Activated CD8-positive, alpha-beta T cell treated with anti-CD3 and anti-CD28 coated beads for 36 hours (primary cell): ENCODE measurements at places on chromosomes 7 and 10. TPM values are rescaled to one million over a fixed set of nuclear protein-coding genes. Genes with fewer than 3 reads are reported as not detected.

- H3K27ac ChIP-seq = no peak overlapping the region
- no peak overlapping the region for H3K4me3 ChIP-seq
- no peaks in the 10 kb centered on the region for H3K27me3 ChIP-seq
- H3K36me3 ChIP-seq = no peaks in the 10 kb centered on the region
Measured at GRCh38 chr7:80719261-80719660, 80.8 kb downstream of the CD36 start.

GRCh38 chr7:121163699-121164098, 165.1 kb upstream of the WNT16 start:
- no peak for DNase-seq
- H3K27ac ChIP-seq = no peak overlapping the region
- H3K36me3 ChIP-seq = no peaks in the 10 kb centered on the region

- no peak for DNase-seq
- no peaks in the 10 kb centered on the region for H3K4me1 ChIP-seq
- no peaks in the 10 kb centered on the region for H3K27me3 ChIP-seq
- H3K27ac ChIP-seq = no peak overlapping the region
- H3K36me3 ChIP-seq = no peaks in the 10 kb centered on the region
- no peak overlapping the region for H3K4me3 ChIP-seq
Measured at GRCh38 chr7:69489533-69489932, 108.7 kb upstream of the AUTS2 start.

GRCh38 chr7:138196971-138197896, 121.0 kb downstream of the AKR1D1 start:
- no peak for DNase-seq
- H3K4me1 ChIP-seq = no peaks in the 10 kb centered on the region
- no peaks in the 10 kb centered on the region for H3K36me3 ChIP-seq
- H3K4me3 ChIP-seq = no peak overlapping the region
- no peak overlapping the region for H3K27ac ChIP-seq
- H3K27me3 ChIP-seq = no peaks in the 10 kb centered on the region

Gene EPHA1
- total RNA-seq = 2.8 TPM

DNA sequence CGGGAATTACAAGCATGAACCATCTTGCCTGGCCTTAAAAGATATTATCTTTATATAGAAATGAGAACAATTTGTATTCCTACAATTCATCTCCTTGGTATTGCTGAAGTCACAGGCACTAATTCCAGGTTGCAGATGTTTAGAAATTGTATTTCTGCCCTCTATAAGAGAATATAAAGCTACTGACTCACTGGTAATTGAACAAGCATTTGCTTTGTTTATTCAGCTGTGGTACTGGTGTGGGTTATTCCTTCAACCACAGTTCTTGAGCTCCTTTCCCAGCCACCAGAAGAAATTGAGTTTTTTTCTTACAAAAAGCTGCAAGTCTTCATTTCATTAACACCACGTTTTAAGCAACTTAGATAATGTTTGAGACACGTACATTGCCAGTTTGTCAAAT, 29.0 kb upstream of the MPP7 start:
- peak overlapping the region; percentile 99 for H3K27ac ChIP-seq
- H3K36me3 ChIP-seq = no peaks in the 10 kb centered on the region
- no peak for DNase-seq
- H3K27me3 ChIP-seq = no peaks in the 10 kb centered on the region
- peak overlapping the region; percentile 64 for H3K4me3 ChIP-seq

GRCh38 chr10:129046065-129046681, 420.9 kb upstream of the MGMT start:
- H3K4me1 ChIP-seq = peaks cover 10% of the 10 kb centered on the region
- no peak overlapping the region for H3K4me3 ChIP-seq
- no peak for DNase-seq
- H3K36me3 ChIP-seq = no peaks in the 10 kb centered on the region
- H3K27ac ChIP-seq = no peak overlapping the region

GRCh38 chr10:17056781-17057428, 72.7 kb downstream of the CUBN start:
- no peak overlapping the region for H3K27ac ChIP-seq
- no peak overlapping the region for H3K4me3 ChIP-seq
- peaks cover 17% of the 10 kb centered on the region for H3K4me1 ChIP-seq
- no peak for DNase-seq

GRCh38 chr7:152987656-152988055, 228.1 kb downstream of the ACTR3B start:
- H3K4me1 ChIP-seq = no peaks in the 10 kb centered on the region
- no peak for DNase-seq
- peaks cover 6% of the 10 kb centered on the region for H3K27me3 ChIP-seq
- H3K27ac ChIP-seq = no peak overlapping the region
- H3K36me3 ChIP-seq = no peaks in the 10 kb centered on the region

Gene NPC1L1
- 0.07 TPM for total RNA-seq

DNA sequence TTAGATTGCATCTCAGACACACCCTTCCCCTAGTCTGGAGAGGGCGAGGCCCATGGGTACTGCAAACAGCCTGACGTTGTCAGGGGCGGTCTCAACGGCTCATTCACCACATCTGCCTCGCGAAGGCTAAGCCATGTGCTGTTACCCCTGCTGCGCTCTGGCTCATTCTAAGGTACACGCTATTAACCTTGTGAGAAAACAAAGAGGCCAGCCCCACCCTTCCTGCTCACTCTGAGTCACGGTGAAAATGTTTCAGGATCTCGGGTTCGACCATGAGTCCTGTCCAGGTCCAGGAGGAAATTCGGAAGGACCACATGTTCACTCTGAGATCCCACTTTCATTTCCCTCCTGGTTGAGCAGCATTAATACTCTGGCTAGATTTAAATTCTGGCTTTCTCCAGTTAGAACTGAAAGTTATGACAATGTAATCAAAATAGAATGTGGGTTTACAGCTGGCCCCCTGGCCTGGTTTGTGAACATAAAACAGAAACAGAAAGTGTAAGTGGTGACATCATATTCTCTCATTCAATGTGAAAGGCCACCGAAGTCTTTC, 55.2 kb downstream of the EGFR start:
- H3K36me3 ChIP-seq = no peaks in the 10 kb centered on the region
- peaks cover 8% of the 10 kb centered on the region for H3K27me3 ChIP-seq
- H3K4me1 ChIP-seq = peaks cover 17% of the 10 kb centered on the region
- peak; percentile 48 for DNase-seq
- H3K4me3 ChIP-seq = no peak overlapping the region
- peak overlapping the region; percentile 21 for H3K27ac ChIP-seq

DNA sequence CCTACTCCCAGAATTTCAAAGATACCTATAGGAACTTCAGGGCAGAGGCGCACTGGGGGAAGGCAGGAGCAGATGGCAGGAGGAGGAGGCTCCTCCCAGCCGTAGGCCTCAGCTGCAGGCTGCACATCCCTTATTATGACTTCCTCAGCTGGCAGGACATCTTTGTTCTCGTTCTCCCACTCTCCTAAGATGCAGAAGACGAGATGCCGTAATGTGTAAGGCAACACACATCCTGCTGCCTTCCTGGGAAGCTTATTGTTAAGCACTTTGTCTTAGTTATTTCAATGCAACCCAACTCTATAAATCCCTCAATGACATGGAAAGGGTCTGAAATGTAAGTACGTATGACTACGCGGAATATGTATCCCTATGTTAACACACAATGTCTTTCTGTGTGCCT, 599.8 kb upstream of the MGMT start:
- H3K4me3 ChIP-seq = no peak overlapping the region
- no peaks in the 10 kb centered on the region for H3K36me3 ChIP-seq
- H3K4me1 ChIP-seq = no peaks in the 10 kb centered on the region
- DNase-seq = no peak
- H3K27me3 ChIP-seq = no peaks in the 10 kb centered on the region

Gene TEX36
- not detected for total RNA-seq

Gene GSTO2
- total RNA-seq = 1.8 TPM

GRCh38 chr10:56035489-56035888, 325.6 kb downstream of the ZWINT start:
- H3K4me1 ChIP-seq = no peaks in the 10 kb centered on the region
- H3K4me3 ChIP-seq = no peak overlapping the region
- H3K27ac ChIP-seq = no peak overlapping the region
- no peak for DNase-seq
- H3K27me3 ChIP-seq = no peaks in the 10 kb centered on the region
- no peaks in the 10 kb centered on the region for H3K36me3 ChIP-seq

- no peaks in the 10 kb centered on the region for H3K4me1 ChIP-seq
- no peaks in the 10 kb centered on the region for H3K36me3 ChIP-seq
- no peak overlapping the region for H3K27ac ChIP-seq
- H3K27me3 ChIP-seq = peaks cover 15% of the 10 kb centered on the region
- no peak overlapping the region for H3K4me3 ChIP-seq
- no peak for DNase-seq
Measured at GRCh38 chr10:97178074-97178473, 7.7 kb downstream of the SLIT1 start.

Gene RAPGEF5
- total RNA-seq = 0.92 TPM

Gene SH2B2
- total RNA-seq = 7.1 TPM

Gene HMX3
- total RNA-seq = 0.69 TPM

DNA sequence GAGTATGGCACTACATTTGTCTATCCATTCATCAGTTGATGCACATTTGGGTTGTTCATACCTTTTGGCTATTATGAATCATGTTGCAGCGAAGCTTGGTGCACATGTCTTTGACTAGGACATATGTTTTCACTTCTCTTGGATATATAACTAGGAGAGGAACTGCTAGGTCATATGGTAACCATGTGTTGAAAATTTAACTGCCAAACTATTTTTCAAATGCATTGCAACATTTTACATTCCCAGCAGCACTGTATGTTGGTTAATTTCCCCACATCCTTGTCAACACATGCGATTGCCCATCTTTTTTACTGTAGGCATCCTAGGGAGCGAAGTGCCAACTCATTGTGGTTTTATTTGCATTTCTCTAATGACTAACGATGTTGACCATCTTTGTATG, 183.4 kb downstream of the PRKCQ start:
- no peak for DNase-seq
- H3K36me3 ChIP-seq = peaks cover 2% of the 10 kb centered on the region
- no peak overlapping the region for H3K27ac ChIP-seq
- H3K4me3 ChIP-seq = no peak overlapping the region

GRCh38 chr10:37710831-37711616, 146.4 kb downstream of the ZNF248 start:
- no peak overlapping the region for H3K27ac ChIP-seq
- H3K27me3 ChIP-seq = no peaks in the 10 kb centered on the region
- H3K4me3 ChIP-seq = no peak overlapping the region
- no peaks in the 10 kb centered on the region for H3K36me3 ChIP-seq

Gene CPXM2
- not detected for total RNA-seq

GRCh38 chr10:6525599-6526165, 54.4 kb downstream of the PRKCQ start:
- H3K27ac ChIP-seq = no peak overlapping the region
- no peak for DNase-seq
- H3K36me3 ChIP-seq = peaks cover 43% of the 10 kb centered on the region
- H3K4me1 ChIP-seq = peaks cover 73% of the 10 kb centered on the region
- H3K4me3 ChIP-seq = no peak overlapping the region
- no peaks in the 10 kb centered on the region for H3K27me3 ChIP-seq

Gene SFRP4
- total RNA-seq = not detected
